ENCODE measurements at places on chromosomes 12 and 14. TPM values are rescaled to one million over a fixed set of nuclear protein-coding genes. Genes with fewer than 3 reads are reported as not detected.

The CHMP4A gene
- 79.8 TPM for total RNA-seq

The ADAMTS20 gene
- total RNA-seq, result not detected

The LTBR gene
- total RNA-seq, result 183 TPM

The KLRG1 gene
- total RNA-seq, result 2.0 TPM

The FAM186B gene
- total RNA-seq, result 0.08 TPM

The SLC11A2 gene
- 26.2 TPM for total RNA-seq

The GPR132 gene
- 0.51 TPM for total RNA-seq

The RAB15 gene
- total RNA-seq, result 17.7 TPM

The CMKLR1 gene
- not detected for total RNA-seq

The RNF34 gene
- total RNA-seq, result 37.6 TPM

The TMEM229B gene
- 0.17 TPM for total RNA-seq

The DNAI7 gene
- total RNA-seq, result 0.07 TPM

The SMOC1 gene
- total RNA-seq, result 15.6 TPM

The KLRC4 gene
- not detected for total RNA-seq

The HVCN1 gene
- total RNA-seq, result 0.80 TPM

The ACRBP gene
- 0.24 TPM for total RNA-seq

The ANGEL1 gene
- 9.5 TPM for total RNA-seq

The CLEC2A gene
- not detected for total RNA-seq

The KRT82 gene
- not detected for total RNA-seq

The SCN8A gene
- total RNA-seq, result 2.5 TPM

The MAP1LC3B2 gene
- total RNA-seq, result 1.6 TPM

The KRT4 gene
- total RNA-seq, result 2.3 TPM

The RASSF9 gene
- 0.43 TPM for total RNA-seq

The KICS2 gene
- 7.8 TPM for total RNA-seq

The KLRC2 gene
- 1.4 TPM for total RNA-seq

The OAS3 gene
- 29.8 TPM for total RNA-seq

The IL26 gene
- total RNA-seq, result not detected

Measured in A549 treated with CpdA at 1 μM for 4 hours (cell line).